ENCODE measurements at places on chromosomes 1 and 21.

DNA sequence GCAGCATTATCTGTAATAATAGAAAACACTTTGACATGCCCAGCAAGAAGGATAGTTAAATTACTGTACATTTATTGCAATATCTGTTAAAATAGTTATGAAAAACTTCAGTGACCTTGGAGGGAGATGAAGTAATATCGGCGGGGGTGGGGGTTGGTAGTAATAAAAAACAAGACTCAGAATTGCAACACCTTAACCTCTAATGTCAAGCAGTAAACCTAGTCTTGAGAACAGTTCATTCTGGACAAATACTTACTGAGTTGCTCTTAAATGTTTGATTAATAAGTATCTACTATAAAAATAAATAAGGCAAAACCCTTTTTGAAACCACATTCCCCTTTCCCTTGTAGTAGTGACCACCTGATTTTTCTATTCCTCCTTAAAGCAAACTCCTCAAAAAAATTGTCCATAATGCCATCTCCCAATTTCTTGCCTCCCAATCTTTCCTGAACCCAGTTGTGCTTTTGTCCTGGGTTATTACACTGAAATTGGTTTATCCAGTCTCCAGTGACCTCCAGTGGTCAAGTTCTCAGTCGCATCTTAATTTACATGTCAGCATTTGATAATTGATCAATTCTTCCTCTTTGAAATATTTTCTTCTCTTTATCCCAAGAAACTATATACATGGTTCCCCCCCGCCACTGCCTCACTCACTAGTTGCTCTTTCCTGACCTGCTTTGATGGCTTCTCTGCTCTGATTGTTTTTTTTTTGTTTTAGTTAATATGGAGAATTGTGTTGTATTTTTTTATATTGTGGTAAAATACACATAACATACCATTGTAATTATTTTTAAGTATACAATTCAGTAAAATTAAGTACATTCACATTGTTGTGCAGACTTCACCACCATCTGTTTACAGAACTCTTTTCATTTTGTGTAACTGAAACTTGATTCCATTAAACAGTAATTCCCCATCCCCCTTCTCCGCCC is 36.8 kb downstream of the RAP1A start:
- no peak overlapping the region for H3K27ac ChIP-seq
- no peaks in the 10 kb centered on the region for H3K36me3 ChIP-seq
- H3K27me3 ChIP-seq, result no peaks in the 10 kb centered on the region
- DNase-seq, result peak; percentile 57
- H3K4me1 ChIP-seq, result no peaks in the 10 kb centered on the region
- no peak overlapping the region for H3K4me3 ChIP-seq

DNA sequence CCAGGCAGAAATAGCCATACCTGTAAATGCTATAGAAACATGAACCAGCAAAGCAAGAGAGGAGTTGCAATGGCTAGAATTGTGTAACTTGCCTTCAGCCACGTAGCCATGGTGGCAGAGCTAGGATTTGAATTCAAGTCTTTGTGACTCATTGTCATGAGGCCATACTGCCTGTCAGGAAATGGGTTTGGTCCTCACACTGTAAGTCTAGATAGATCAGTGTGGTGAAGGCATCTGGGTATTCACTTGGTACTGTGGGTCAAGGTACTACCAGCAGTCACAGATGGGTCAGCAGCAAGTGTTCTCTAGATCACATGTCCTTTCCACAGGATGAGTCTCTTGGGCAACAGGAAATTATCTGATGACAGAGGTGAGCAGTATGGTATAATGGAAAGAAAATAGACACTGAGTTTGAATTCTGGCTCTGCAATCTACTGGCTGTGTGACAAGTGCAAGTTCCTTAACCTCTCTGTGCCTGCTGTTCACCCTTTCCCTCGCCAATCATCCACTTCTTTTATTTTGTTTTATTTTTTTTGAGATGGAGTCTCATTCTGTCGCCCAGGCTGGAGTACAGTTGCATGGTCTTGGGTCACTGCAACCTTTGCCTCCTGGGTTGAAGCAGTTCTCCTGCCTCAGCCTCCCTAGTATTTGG is 36.9 kb downstream of the FGGY start:
- no peaks in the 10 kb centered on the region for H3K27me3 ChIP-seq
- H3K4me3 ChIP-seq, result no peak overlapping the region
- peaks cover 4% of the 10 kb centered on the region for H3K4me1 ChIP-seq
- DNase-seq, result no peak
- peaks cover 6% of the 10 kb centered on the region for H3K36me3 ChIP-seq
- H3K27ac ChIP-seq, result no peak overlapping the region

- no peak overlapping the region for H3K4me3 ChIP-seq
- no peaks in the 10 kb centered on the region for H3K36me3 ChIP-seq
- DNase-seq, result no peak
- H3K4me1 ChIP-seq, result no peaks in the 10 kb centered on the region
- H3K27me3 ChIP-seq, result no peaks in the 10 kb centered on the region
Measured at GRCh38 chr1:222582099-222582774, 7.5 kb downstream of the TAF1A start.

DNA sequence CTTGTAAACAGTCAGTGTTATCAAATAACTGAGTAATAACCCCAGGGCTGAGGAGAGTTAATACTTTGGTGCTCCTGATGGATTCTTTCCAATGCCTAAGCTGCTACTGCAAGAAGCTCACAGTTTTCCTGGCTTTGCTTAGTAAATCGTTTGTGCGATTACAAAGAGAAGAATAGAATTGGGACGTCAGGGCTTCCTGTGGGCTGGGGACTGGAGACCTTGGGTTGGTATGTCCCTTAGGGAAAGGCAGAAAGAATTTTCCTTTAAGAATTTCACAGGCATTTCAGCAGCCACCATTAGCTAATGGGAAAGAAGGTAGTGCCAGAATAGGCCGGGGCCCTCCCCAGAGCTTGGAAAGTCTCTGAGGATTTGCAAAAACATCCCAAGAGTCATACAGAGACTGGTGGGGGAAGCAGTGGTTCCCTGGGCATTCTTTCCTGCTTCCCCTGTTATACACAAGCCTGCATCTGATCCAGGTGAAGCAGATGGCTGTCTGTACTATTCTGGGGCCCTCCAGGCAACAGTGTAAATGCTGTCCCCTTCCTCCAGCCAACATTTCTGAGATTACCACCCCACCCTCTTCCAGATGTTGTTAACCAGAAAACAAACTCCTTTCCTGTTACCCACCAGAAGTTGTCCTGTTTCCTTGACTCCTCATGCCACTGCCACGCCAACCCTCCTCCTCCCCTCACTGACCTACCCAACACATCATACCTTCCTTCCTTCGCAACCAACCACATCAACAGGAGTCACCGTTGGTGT is 40.2 kb downstream of the PLXNA2 start:
- H3K27me3 ChIP-seq, result no peaks in the 10 kb centered on the region
- H3K4me1 ChIP-seq, result peaks cover 3% of the 10 kb centered on the region
- H3K27ac ChIP-seq, result no peak overlapping the region
- DNase-seq, result no peak
- no peaks in the 10 kb centered on the region for H3K36me3 ChIP-seq
